ENCODE measurements at places on chromosomes 5 and 9.

GRCh38 chr5:125142458-125142857 is 396.0 kb upstream of the ZNF608 start:
- DNase-seq = no peak

GRCh38 chr9:95193067-95193466 is 124.4 kb downstream of the FANCC start:
- DNase-seq = no peak

DNA sequence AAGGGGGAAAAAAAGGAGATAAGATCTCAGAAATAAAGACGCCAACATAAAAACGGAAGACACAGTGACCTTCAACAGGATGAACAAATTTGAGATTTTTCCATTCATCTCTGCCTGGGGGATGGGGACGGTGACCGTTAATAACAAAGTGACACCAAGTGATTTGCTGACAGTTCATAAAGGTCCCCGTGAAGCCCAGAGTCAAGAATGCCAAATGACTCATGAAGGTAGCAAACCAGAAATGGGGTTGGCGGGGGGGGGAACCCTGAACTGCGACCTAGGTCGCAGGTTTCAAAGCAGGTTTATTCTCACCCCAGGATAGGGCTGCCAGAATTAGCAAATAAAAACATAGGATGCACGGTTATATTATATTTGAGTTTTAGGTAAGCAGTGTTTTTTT is 21.1 kb upstream of the SHB start:
- DNase-seq = no peak

- DNase-seq = no peak
Observed at GRCh38 chr5:91319667-91320066, 63.5 kb downstream of the ARRDC3 start.

GRCh38 chr9:129866394-129867135 is 31.3 kb downstream of the USP20 start:
- DNase-seq = no peak

GRCh38 chr5:1743061-1743768 is 56.4 kb downstream of the MRPL36 start:
- DNase-seq = no peak

GRCh38 chr5:168707716-168708695 is 128.8 kb upstream of the PANK3 start:
- DNase-seq = no peak

GRCh38 chr5:45507178-45507577 is 189.0 kb downstream of the HCN1 start:
- DNase-seq = no peak

DNA sequence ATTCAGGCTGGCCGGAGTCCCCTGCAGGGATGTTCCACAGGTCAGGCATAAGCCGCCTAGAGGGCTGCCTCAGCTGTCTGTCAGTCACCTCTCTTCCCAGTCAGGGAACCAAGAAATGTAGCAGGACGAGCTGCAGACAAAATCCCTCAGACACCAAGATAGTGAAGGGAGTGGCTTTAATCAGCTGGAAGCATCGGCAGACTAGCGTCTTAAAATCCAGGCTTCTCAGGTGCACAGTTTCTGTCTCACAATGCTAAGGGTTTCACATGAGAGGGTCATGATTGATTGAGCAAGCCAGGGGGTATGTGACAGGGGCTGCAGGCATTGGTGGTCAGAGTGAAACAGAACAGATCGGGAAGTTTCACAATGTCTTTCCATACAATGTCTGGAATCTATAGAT is 247.2 kb downstream of the CDH10 start:
- no peak for DNase-seq

DNA sequence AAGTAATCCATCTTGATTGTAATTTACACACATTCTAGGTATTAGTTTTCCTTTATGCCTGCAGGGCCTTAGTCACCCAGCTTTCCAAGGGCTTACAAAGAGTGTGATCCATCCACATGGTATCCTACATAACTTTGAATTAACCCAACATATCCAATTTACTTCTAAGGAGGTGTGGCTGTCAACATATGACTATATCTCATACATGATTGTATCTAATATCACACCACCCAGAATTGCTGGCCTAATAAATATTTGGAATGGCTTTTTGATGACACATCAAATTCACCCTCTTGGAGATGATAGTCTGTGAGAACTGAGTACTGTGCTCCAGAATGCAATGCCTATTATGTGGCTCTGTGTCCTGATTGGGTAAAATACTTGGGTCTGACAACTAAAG is 363.3 kb upstream of the GRIN3A start:
- no peak for DNase-seq

DNA sequence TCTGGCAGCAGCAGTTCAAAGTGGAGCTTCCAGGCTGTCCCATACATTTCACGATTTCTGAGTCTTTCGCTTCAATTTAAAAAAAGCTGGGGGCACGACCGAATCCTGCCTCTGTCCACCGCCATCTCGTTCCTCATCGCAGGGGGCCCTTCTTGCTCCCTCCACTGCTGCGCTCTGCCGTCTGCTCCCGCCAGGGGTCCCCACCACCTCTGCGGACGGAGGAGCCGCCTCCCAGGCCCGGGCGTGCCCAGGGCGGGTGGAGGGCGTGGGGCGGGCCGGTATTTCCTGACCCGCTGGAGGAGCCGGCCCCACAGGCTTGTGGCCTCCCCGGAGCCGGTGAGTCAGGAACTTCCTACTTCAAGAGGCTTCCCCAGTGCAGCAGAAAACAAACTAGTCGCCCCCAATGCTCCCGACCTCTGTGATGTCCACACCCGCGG is 50.4 kb downstream of the USP20 start:
- DNase-seq = peak; percentile 84

DNA sequence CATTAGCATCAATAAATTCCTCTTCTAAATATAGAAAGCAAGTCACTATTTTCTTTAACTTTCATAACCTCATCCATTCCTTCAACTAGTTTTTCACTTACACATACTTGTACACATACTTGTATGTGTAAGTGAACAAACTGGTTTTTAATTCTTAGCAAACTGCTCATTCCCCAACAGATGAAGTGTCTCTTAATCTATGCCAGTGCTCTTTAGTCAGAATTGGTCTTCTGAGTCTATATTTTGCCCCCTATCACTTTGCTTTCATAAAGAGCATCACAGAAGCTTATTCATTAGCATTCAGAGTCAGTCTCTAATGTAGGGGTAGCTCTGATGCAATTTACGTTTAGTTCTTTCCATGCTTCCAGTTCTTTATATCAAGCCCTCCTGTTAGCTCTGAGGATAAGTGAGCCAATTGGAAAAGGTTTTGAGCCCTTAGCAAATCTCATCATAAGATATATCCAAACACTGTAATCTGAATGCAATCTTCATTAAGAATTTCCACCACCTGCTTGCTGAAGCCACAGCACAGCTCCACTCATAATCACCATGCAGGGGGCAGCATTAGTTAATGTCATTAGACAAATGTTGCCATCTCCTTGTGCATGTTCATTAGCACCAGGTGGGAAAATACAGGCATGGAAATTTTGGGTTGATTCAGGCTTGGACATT is 178.5 kb upstream of the SLC24A2 start:
- DNase-seq = no peak

- DNase-seq = no peak
Observed at GRCh38 chr9:16954040-16954439, 83.6 kb upstream of the BNC2 start.

GRCh38 chr9:98925956-98926355 is 17.8 kb upstream of the COL15A1 start:
- DNase-seq = no peak

- DNase-seq = no peak
Observed at GRCh38 chr5:32710550-32711361, at the start of gene NPR3. Gene NPR3, plus strand, starts transcription at chr5:32711321. Its CDS starts 456 bp downstream, at chr5:32711777.

- no peak for DNase-seq
Observed at GRCh38 chr5:53814819-53815218, 254.4 kb downstream of the NDUFS4 start.

- no peak for DNase-seq
Observed at GRCh38 chr5:56278335-56278753, 45.2 kb upstream of the ANKRD55 start.

DNA sequence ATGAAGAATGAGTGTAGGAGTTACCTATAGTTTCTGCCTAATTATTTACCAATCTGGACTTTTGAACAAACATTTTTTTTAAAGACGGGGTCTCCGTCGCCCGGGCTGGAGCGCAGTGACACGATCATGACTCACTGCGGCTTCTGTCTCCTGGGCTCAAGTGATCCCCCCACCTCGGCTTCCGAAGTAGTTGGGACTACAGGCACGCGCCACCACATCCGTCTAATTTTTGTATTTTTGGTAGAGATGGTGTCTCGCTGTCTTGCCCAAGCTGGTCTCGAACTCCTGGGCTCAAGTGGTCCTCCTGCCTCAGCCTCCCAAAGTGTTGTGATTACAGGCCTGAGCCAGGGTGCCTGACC is 1.5 kb downstream of the CTNNA1 start:
- DNase-seq = no peak

- no peak for DNase-seq
Observed at GRCh38 chr5:10984021-10984715, 223.1 kb upstream of the DAP start.

DNA sequence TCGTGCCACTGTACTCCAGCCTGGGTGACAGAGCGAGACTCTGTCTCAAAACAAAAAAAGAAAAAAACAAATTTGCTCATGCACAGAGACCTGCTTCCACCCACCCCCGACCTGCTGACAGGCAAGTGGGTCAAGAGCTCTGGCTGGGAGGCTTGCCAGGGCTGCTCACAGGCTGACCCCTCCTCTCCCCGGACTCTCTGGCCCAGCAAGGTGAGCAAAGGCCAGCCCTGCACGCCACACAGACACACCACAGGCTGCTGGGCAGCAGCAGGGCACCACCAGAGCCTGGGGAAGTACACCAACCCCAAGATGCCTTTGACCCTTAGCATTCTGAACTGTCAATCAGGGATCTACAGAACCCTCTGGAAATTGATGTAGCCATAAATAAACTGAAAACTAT is 29.2 kb downstream of the NSUN2 start:
- no peak for DNase-seq

DNA sequence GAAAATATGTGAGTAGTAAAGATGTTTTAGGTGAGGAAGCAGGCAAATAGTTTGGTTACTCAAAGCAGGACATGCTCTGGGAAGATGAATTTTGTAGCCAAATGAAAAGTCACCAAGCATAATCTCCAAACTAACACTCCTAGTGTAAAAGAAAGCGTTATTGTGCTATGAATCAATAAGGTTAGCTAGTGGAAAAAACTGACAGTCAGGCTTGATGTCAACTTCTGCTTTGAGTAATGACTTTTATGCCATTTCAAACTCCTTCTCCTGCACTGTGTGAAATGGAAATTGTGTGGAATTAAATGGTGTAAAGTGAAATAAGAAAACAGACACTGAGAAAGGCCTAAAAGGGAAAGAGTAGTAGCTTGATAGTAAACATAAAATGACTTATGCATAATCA is 637.2 kb upstream of the DMAC1 start:
- DNase-seq = no peak

GRCh38 chr9:126839301-126839700 is 21.1 kb upstream of the ZBTB34 start:
- no peak for DNase-seq

GRCh38 chr5:153030755-153031725 is 459.4 kb upstream of the GRIA1 start:
- no peak for DNase-seq

- no peak for DNase-seq
Observed at GRCh38 chr5:87836696-87837095, 424.0 kb upstream of the CCNH start.

DNA sequence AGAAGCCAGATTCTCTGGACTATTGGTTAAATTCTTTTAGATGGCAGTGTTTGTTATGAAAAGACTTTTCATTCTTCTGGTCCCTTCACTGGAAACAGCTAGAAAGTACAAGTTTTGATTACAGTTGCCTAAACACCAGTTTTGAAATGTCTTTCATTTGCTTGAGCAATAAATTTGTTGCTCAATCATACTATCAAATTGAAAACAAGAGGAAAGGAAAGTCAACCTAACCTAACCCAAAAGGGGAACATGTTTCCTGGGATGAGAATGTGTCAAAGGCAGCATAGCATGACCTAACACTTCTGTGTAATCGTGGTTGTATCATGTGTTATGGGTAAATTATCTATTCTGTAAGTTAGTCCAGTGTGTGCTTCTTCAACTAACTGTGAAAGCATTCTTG is 213.2 kb downstream of the TMC1 start:
- DNase-seq = no peak

DNA sequence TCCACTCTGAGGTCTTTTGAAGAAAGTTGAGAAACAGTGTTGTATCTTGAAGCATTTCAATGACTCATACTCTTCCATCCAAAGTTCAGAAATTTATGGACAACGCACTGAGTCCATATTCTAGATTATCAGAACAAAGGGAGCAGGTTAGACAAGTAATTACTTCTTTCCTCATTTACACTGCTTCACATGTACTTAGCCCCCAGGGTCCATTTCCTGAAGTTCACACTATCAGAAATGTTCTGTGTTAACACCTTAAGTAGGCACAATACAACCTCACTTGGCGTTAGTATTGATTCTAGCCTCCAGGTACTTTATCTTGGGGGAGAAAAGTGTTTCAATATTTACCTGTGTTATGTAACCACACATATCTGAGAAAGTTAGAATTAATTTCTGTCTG is 487.9 kb upstream of the DMAC1 start:
- no peak for DNase-seq

DNA sequence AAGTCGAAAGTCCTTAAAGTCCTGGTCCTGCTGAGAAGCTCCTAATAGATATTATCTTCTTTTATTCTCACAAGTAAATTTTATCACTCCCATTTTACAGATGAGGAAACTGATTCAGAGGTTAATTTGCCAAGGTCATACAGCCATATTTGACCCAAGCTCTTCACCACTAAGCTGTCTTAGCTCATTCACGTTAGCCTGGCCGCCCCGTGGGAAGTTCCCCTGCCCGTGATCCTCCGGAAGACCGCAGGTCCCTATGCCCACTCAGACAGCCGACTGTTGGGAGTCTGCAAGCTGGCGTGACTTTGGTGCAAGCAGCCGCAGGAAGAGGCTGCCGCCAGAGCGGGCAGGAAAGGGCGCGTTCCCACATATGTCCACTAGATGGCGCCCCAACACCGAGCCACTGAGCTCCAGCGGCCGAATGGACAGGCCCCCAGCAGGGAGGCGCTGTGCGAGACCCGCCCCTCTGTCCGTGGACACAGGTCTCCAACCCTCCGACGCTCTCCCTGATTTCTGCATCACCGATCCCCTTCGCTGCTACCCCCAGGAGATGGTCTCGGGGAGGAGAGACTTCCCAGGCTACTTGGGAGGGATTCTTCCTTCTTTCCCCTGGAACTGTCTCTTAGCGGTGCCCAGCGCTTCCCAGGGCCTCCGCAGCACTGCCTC is 10.0 kb upstream of the ARAP3 start:
- peak; percentile 75 for DNase-seq

Data from stimulated activated CD8-positive, alpha-beta memory T cell treated with anti-CD3 and anti-CD28 coated beads, Interleukin-15, amount 100 ng/mL, for 1 hour (primary cell).